Activated CD8-positive, alpha-beta T cell treated with anti-CD3 and anti-CD28 coated beads, Interleukin-2, amount 10 ng/mL, durations not matched to agents 7 days and 5 days (primary cell): ENCODE measurements at places on chromosomes 1 and 21.

GRCh38 chr1:117802531-117803257, 126.7 kb downstream of the GDAP2 start:
- H3K27ac ChIP-seq: no peak overlapping the region
- no peaks in the 10 kb centered on the region for H3K36me3 ChIP-seq
- DNase-seq: no peak
- no peaks in the 10 kb centered on the region for H3K4me1 ChIP-seq
- H3K4me3 ChIP-seq: no peak overlapping the region
- peaks cover 30% of the 10 kb centered on the region for H3K27me3 ChIP-seq

DNA sequence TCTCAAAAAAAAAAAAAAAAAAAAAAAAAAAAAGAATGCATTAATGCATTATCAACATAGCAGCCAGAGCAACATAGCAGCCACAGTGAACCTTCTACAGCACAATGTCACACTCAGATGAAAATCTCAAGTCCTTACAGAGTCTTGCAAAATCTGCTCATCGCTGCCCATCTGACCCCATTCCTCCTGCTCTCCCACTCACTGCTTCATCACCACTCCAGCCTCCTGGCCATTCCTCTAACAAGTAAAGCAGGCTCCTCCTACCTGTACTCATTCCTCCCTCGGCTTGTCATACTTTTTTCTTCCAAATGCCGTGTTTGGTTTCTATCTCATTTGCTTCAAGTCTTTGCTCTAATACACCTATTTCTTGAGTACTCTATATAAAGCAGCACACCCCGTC, 29.5 kb downstream of the BRINP2 start:
- H3K36me3 ChIP-seq: no peaks in the 10 kb centered on the region
- no peak overlapping the region for H3K4me3 ChIP-seq
- no peak for DNase-seq

DNA sequence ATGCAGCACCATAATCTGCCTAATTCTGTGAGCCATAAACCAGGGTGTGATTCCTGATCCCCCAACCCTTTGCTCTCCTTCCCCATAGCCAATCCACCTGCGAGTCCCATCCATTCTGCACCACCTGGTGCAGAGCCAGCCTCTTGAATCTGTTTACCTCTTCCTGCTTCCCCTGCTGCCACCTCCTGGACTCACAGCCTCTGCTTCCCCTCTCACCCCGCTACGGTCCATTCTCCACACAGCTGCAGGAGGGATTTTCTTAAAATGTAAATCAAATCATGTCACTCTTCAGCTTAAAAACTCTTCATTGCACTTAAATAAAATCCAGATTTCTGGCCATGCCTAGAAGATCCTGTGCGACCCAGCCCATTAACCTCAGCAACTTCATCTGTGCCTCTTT, 186.7 kb downstream of the FOXD2 start:
- H3K4me3 ChIP-seq: no peak overlapping the region
- no peak overlapping the region for H3K27ac ChIP-seq
- H3K27me3 ChIP-seq: peaks cover 3% of the 10 kb centered on the region
- H3K36me3 ChIP-seq: no peaks in the 10 kb centered on the region
- no peaks in the 10 kb centered on the region for H3K4me1 ChIP-seq
- DNase-seq: peak; percentile 22

DNA sequence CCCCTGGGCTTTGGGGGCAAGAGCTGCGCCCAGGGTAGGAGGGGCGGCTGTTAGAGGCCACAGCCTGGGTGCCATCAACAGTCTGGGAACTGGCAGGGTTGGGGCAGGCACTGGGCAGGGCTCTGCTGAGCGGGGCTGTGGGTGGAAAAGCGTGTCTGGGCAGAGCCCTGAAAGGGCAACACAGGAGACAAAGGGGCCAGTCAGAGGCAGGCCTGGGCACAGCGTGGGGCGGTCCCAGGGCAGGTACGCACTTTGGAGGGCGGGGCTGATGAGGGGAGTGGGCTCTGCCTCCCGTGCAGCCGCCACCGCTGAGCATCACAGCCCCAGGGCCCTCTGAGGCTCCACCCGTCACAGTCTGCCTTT, 13.9 kb downstream of the CELSR2 start:
- peak overlapping the region; percentile 39 for H3K27ac ChIP-seq
- no peaks in the 10 kb centered on the region for H3K27me3 ChIP-seq
- no peak overlapping the region for H3K4me3 ChIP-seq
- DNase-seq: no peak
- no peaks in the 10 kb centered on the region for H3K36me3 ChIP-seq
- H3K4me1 ChIP-seq: peaks cover 4% of the 10 kb centered on the region

GRCh38 chr1:45722809-45723208, 27.6 kb downstream of the IPP start:
- H3K36me3 ChIP-seq: no peaks in the 10 kb centered on the region
- no peak overlapping the region for H3K4me3 ChIP-seq

DNA sequence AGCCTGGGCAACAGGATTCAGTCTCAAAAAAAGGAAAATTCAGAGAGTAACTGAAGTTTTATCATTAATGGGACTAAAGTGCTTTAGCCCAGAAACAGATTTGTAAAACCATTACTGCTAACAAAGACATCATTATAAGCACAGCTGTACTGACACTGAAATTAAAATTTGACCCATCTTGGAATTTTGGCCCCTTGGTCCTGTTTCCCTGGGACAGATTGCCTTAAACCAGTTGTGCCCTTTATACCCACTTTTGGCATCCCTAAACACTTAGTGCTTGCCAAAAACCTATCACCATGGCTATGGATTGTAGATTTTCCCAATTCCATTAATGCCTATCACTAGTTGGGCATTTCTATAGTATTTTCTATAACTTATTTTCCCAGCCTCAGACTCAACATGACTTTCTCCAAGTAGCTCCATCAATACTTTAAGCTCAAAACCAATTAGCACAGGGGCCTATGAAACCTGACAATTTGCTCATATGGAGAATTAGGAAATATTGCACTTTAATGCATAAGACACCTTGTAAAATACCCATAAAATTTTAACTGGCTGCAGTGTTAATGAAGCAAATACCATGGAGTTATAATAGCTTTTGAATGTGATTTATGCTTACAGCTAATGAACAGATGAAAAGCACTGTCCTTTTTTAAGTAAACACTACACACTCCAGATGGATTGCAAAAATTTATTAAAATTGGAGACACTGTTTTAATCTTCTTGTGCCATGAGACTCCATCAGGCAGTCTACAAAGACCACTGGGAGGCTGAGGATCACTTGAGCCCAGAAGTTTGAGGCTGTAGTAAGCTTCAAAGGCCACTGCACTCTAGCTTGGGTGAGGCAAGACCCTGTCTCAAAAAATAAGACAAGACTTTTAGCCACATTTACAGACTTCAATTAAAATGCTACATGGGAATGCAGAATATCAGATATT, 4.3 kb downstream of the GAS5 start:
- peak overlapping the region; percentile 67 for H3K27ac ChIP-seq
- H3K36me3 ChIP-seq: peaks cover 67% of the 10 kb centered on the region
- peak overlapping the region; percentile 89 for H3K4me3 ChIP-seq
